GM18507 (cell line): ENCODE measurements at places on chromosomes 3 and 15.

- no peak for DNase-seq
These were observed 539 bp upstream of the LAMB2 start for GRCh38 chr3:49133226-49133951.

DNA sequence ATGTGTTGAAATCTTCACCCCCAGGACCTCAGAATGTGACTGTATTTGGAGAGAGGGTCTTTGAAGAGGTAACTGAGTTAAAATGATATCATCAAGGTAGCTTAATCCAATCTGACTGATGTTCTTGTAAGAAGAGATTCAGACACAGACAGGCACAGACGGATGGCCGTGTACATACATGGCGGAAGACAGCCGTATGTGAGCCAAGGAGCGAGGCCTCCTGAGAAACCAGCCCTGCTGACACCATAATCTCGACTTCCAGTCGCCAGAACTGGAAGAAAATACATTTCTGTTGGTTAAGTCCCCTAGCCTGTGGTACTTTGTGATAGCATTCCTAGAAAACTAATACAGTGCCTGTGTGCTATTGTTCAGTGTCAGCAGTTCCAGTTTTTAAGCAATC lies 73.6 kb downstream of the APBA2 start:
- DNase-seq, result no peak

DNA sequence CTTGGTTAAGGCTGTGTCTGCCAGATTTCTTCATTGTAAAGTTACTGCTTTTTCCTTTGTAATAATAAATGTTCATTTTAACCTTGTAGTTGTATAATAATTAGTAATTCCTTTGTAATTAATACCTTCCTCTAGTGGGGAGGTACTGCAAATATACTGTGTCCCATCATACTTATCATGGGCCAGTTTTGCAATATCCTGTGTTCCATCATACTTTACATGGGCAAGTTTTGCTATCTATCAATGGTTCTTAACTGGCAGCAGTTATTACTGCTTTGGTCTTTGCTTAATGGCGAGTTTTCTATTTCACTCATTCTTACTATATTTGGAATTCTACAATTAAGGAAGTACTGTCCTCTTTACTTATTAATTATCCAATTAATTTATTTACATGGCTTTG lies 10.6 kb downstream of the ATP2C1 start:
- DNase-seq, result no peak

- DNase-seq, result no peak
These were observed 140.3 kb downstream of the FEZF2 start for GRCh38 chr3:62233065-62233464.

DNA sequence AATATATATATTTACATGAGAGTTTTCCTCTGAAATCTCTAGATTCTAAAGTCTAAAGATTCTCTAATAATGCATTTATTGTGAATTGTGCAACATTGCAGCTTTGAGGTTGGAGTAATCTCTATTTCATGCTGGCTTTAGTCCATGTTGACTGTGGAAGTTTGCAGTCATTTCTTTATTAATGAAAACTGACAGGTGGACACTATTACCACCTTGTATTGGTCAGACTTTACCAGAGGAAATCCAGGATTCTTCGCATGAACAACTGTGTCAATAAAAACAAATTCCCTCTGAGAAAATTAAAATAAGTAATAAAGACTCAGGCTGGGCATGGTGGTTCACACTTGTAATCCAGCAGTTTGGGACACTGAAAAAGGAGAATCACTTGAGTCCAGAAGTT lies 274.1 kb downstream of the SHQ1 start:
- no peak for DNase-seq

DNA sequence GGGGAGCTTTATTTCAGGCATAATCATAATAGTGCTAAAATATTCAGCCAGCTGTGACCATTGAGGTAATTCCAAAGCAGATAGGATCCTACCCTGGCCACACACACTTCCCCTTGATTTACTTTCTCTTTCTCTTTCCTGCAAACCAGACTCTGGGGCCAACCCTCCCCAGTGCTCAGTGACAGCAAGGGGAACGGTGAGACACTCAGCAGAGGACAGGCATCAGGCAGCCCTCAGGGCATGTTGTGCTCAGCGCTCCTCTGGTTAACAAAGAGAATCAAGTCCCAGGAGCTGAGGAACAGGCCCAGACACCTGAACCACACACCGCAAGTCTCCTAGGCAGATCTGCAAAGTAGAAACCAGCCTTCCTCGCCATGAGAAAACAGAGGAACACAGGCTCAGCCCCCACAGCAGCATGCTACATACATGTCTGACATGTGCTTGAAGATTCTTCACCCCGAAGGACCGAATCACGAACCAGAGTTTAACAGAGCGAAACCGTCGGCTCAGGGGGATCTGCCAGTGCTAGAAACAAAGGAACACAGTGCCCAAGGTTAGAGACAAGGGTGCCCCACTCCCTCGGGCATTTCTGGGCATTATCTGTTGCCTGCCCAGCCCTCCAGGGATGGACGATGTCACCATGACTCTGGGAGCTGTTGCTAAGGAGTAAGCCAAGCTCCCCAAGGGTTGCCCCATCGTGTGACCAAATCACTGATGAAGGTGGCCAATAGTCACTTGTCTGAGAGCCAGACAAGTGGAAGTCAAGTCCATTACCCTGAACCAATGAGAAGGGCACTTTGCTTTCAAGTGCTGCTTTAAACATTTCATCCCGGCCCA lies 17.5 kb downstream of the HDC start:
- no peak for DNase-seq

- DNase-seq, result no peak
These were observed 18.2 kb downstream of the ABTB1 start for GRCh38 chr3:127690823-127691452.

DNA sequence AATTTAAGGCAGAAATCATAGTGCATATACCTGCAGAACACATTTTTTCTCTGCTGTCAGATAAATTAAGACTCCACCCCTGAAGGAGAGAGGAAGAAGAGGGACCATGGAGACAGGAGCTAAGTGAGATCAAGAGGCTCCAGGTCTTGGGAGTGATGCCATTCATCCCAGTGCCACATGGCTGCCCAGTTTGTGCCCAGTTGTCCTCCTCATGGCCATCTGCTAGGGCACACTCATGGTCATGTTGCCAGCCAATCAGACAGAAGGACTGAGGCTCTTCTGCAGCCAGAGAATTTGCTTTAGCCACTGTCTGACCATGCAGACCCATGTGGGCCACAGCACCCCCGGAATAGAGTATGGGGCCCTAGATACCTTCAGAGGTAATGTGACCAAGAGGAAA lies 270.5 kb upstream of the PROK2 start:
- DNase-seq, result no peak

DNA sequence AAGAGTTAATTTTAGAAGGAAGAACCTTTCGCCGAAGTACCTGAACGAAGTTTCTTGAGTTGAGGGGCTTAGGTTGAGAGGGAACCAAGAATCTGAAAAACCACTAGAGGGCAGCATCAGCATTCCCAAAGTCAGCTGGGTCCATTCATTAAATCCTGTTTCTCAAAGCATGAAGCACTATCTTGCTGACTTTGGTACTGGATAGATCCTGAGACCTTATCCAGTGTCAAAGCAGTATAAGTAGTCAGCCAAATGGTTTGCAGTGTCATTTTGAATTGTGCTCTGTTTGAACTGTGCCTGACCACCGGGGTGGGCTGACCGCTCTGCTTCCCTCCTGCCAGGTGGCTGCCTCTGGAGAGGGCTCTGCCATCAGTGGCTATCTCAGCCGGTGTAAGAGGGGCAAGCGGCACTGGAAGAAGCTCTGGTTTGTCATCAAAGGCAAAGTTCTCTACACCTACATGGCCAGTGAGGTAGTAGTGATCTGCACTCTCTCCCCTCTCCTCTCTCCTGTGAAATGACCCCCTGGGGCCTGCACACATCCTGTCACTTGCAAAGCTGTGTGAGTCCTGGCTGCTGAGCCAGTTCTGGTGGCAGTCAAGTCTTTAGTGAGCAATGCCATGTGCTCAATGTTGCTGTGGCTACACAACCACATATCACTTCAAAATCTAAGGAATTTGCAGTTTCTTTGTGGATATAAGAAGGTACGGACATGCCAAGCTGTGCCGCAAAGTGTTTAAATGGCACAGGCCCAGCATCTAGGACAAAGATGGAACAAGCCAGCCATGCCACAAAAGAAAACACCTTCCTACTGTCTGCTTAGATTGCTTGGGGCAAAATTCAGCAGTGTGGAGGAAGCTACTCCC lies 21.4 kb upstream of the NR2C2 start:
- no peak for DNase-seq

DNA sequence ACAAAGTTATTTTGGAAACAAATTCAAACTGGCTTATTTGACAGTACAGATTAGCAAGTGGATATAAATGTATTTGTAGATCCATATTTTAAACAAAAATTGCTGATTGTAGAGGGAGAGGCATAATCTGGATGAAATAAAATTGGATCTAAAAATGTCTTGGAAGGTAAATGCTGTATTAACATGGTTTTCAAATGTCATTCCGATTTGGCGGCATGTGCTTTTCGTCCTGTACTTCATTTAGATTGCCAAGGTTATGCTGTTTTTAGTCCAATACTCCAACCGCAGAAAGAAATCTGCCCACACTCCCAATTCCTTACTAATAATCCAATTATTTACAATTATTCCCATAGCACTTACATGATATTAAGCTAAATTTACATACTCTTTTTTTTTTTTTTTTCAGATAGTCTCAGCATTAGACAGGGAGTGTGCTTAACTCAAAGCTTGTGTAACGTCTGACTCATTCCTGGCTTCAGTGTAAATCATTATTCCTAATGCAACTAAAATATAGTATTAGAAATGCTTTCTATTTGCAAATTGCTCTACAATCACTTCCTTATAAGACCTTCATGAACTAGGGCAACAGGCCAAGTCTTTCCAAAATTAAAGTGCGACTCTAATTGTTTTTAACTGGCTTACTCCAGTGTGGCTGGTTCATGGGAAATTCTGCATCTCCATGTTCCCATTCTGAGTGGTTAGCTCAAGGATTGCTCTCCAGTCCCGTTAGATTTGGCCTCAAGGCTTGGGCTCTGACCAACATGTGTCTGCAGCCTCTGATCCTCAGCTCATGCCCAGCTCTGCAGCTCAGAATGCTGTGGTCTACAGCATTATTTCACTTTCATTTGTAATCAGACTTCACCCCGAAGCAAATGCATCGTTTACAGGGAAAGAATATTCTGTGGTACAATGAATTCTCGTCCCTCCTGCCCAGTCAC lies 103.9 kb downstream of the FBN1 start:
- peak; percentile 14 for DNase-seq

DNA sequence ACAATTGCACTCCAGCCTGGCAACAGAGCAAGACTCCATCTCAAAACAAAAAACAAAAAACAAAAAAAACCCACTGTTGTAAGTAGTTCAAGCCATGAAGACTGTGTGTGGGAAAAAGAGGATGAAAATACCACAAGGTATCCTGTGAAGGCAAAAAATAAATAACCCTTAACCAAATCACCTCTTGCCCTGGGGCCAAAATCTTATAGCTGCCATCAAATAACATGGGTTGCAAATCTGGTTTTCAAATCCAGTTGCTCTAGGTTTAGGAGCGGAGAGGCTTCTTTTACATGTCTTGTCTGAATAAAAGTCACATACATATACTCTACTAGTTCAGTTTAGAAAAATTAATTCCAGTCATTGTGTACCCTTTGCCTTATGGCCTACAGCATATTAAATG lies 87.0 kb upstream of the STT3B start:
- DNase-seq, result no peak

- DNase-seq, result no peak
These were observed 7.6 kb upstream of the EMC3 start for GRCh38 chr3:9994086-9994844.

GRCh38 chr3:14744556-14744955 lies 69.6 kb downstream of the C3orf20 start:
- DNase-seq, result no peak

DNA sequence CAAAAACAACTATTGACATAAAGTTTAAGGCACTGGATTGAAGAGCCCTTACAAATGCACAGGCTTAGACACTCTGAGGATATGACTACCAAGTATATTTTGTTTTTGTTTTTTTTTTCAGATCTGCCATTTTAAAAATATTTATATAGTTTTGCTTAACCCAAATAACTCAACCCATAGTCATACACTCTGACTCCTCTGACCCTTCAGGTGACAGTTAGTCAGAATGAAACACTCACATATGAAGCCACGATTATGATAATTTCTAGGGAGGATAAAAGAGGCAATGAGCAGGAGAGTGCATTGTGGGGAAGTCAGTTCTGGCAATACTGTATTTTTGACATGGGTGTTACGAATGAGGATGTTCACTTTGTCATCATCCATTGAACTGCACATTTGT lies 774.7 kb downstream of the MECOM start:
- no peak for DNase-seq

DNA sequence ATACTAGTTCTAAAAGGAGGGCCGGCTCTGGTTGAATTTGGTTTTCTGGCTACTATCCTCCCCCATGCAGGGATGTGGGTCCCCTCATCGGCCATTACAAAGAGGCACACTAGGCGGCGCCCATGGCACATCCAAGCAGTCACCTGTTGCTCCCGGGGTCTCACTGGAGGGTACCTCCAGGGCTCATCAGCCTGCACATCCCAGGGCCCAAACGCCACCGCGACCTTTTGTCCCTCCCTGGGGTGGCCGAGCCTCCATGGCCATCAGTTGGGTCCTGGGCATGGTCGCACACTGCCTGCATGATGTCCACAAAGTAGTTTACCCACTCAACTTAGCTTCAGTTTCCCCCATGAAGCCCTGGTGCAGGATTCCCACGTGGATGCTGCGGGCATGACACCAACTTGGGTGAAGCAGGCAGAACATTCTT lies 28.3 kb downstream of the IDH3A start:
- DNase-seq, result no peak

- no peak for DNase-seq
These were observed 350.2 kb upstream of the POU1F1 start for GRCh38 chr3:87626546-87626945.

DNA sequence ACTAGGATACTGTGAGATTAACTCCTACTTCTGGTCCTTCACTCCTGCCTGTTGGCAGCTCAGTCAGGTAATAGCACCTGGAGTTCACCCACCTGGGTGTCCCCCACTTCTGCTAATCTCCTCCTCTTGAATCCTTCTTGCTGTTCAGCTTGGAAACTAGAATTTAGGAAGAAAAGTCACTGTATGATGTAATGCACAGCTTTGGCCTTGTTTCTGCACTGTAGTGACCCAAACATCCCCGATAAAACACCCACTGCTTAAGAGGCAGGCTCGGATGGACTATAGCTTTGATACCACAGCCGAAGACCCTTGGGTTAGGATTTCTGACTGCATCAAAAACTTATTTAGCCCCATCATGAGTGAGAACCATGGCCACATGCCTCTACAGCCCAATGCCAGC lies 24.8 kb downstream of the STARD5 start:
- no peak for DNase-seq

- peak; percentile 54 for DNase-seq
These were observed 229.7 kb upstream of the TBL1XR1 start for GRCh38 chr3:177426878-177427495.

DNA sequence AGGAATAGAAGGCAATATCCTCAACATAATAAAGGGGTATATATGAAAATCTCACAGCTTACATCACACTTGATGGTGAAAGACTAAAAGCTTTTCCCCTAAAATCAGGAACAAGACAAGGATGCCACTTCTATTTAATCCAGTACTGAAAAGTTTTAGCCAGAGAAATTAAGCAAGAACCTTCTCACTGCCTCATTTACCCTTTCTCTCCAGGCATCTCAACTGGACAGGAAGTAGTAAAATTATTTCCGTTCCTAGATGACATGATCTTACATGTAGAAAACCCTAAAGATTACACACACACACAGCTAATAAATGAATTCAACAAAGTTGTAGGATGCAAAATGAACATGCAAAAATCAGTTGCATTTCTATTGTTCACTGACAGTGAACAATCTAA lies 11.2 kb downstream of the SCAP start:
- DNase-seq, result no peak

GRCh38 chr3:173583496-173583895 lies 186.0 kb downstream of the NLGN1 start:
- DNase-seq, result no peak
